ENCODE measurements at places on chromosomes 1 and 21.

- DNase-seq: no peak
Observed at GRCh38 chr1:210770396-210770984, 363.5 kb downstream of the KCNH1 start.

DNA sequence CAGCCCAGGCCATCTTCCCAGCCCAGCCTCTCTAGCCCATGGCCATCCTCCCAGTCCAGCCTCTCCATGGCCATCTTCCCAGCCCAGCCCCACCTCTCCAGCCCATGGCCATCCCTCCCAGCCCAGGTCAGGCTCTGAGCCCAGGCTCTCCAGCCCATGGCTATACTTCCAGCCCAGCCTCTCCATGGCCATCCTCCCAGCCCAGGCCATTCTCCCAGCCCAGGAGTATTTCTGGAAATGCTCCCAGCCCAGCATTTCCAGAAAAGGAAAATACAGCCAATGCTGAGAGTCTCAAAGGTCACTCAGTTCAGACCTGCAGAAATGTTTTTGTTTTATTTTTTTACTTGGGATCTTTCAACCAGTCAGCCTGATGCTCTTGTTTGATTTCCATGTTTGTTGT, 70.0 kb upstream of the ZNF281 start:
- DNase-seq: no peak

DNA sequence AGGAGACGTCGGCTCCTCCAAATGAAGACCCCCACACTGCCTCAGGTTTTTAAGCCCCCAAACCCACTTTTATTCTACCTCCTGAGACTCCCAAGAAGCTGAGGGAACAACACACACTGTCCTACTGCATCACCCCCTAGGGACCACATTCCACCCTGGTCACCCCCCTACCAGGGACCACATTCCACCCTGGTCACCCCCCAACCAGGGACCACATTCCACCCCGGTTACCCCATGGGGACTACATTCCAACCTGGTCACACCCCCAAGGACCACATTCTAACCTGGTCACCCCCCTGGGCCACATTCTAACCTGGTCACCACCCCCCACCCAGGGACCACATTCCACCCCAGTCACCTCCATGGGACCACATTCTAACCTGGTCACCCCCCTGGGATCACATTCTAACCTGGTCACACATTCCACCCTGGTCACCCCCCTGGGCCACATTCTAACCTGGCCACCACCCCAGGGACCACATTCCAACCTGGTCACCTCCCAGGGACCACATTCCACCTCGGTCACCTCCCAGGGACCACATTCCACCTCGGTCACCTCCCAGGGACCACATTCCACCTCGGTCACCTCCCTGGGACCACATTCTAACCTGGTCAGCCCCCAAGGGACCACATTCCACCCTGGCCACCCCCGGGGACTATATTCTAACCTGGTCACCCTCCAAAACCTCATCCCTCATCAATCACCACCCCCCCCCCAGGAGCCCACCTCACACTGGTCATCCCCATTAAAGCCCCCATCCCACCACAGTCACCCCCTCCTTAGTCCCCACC, 587.6 kb downstream of the NPHP4 start:
- no peak for DNase-seq

GRCh38 chr1:226495716-226496115, 52.8 kb upstream of the STUM start:
- no peak for DNase-seq

GRCh38 chr21:25183577-25183976, 423.7 kb downstream of the MRPL39 start:
- no peak for DNase-seq

GRCh38 chr1:202155478-202156021, 4.9 kb downstream of the PTPN7 start:
- no peak for DNase-seq

- DNase-seq: no peak
Observed at GRCh38 chr1:155245163-155245524, 10.1 kb downstream of the ENTREP3 start.

- no peak for DNase-seq
Observed at GRCh38 chr1:6498576-6499111, 7.2 kb upstream of the PLEKHG5 start.

- DNase-seq: peak; percentile 23
Observed at GRCh38 chr21:44706706-44707581, 4.4 kb downstream of the TSPEAR start.

DNA sequence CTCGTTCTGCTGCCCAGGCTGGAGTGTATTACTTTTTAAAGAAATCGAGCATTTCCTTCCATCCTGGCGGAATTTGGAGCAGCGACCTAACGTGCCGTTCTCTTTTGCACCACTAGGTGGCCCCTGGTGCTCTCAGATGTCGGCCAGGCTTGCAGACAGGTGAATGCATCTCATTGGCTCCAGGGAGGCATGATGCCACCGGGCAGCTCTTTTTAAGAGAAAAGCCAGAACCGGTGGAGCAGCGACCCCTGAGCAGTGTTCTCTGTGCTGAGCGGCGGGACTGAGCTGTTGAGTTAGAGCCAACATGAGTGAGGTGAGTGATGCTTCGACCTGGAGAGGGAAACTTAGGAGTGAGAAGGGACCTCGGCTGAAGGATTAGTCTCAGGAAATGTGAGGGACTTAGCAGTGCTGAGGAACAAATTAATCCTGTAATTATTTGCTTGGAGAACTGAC, at the start of gene PCP4:
TSS of gene PCP4 (plus strand) at position 241 of the 453 bp plus-strand sequence. CDS start at position 305, 64 bp downstream.
- peak; percentile 31 for DNase-seq

DNA sequence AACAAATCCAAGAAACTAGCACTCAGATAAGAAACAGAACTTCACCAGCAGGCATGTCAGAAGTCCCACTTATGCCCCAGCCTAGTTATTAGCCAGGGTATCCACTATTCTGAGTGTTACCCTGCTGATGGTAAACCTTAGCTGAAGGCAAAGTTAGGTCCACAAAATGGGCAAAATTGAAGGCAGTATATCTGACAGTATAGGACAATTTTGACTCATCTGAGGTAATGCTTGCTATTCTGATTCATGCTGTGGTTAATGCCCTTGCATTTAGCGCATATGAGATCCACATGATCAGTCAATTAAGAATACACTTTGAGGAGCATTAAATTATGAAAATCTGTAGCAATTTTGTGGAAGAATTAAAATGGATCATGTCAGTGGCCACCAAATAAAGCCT, 15.1 kb downstream of the IFI44 start:
- no peak for DNase-seq

DNA sequence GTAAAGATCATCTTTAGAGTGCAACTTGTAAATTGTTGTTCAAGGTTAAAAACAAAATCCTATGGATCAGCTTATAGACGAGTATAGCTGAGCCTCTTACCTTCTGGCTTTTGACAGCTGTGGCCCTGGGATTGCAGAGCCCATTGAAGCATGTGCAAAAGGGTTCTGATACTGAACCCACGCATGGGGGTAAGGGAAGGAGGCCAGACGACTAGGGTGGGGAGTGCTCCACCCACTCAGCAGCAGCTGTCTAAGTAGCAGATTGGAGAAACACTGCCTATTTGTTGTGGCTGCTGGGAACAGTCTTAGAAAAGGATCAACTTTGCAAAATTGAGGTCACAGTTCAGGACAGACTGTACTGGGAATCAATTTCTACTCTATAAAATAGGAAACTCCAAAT, 16.1 kb downstream of the CD101 start:
- DNase-seq: no peak

- no peak for DNase-seq
Observed at GRCh38 chr1:182450087-182450486, at the start of gene RGSL1. Gene RGSL1, plus strand, starts transcription at chr1:182450146. Its CDS starts 20 bp downstream, at chr1:182450166.

DNA sequence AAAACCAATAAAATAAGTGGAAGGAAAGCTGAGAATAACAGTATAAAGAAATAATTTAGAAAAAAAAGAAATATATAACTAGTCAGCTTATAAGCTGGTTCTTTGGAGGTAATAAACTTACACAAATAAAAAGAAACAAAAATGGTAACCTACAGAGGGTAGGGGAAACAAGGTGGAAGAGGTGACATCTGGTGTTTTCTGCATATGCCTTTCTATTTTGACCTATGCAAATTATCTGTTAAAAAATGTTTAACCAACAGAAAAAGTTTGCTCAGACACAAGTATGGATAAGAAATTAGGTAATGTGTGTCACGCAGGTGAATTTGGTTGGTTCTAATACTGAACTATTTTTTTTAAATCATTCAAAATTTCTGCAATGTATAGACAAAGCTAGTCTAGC, 53.6 kb upstream of the DMRTA2 start:
- no peak for DNase-seq

DNA sequence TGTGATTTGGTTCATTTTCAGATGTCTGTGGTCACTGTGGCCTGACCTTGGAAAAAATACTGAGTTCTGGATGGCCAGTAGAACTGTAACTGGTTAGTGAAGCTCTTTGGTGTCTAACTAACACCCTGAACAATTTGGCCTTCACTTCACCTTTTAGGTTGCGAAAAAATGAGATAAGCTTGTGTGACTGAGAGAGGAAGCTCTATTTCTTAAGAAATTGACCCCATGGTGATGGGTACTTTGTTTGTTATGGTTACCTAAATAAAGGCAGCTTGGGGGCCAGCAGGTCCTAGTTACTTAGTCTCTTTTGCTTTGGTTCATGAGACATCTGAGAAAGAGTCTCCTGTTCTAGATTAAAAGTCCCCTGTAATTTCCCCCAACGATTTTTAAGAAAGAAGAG, 181.6 kb downstream of the ZNF326 start:
- no peak for DNase-seq

Measured in psoas muscle (tissue), 8 donors.